ENCODE measurements at places on chromosomes 3 and 15. TPM values are rescaled to one million over a fixed set of nuclear protein-coding genes. Genes with fewer than 3 reads are reported as not detected.

Gene HDC
- not detected for total RNA-seq

Gene LEKR1
- total RNA-seq, result not detected

Gene GABRR3
- total RNA-seq, result not detected

Gene PCOLCE2
- 14.6 TPM for total RNA-seq

Gene DPPA4
- total RNA-seq, result 0.26 TPM

Gene NAALADL2
- 2.7 TPM for total RNA-seq

Gene ADCY5
- 1.4 TPM for total RNA-seq

Gene ZIC4
- not detected for total RNA-seq

Gene ZNF621
- 24.9 TPM for total RNA-seq

Gene PDZRN3
- total RNA-seq, result not detected

Gene SMC4
- 160 TPM for total RNA-seq

Gene DZIP1L
- total RNA-seq, result 11.1 TPM

Gene TIPARP
- 22.1 TPM for total RNA-seq

Gene DNAH12
- total RNA-seq, result 0.21 TPM

Gene KBTBD8
- total RNA-seq, result 0.98 TPM

Gene CCR1
- not detected for total RNA-seq

Gene SHF
- 3.0 TPM for total RNA-seq

Gene TMEM212
- total RNA-seq, result not detected

Gene LMAN1L
- not detected for total RNA-seq

Gene CCDC80
- 0.64 TPM for total RNA-seq

Gene GADL1
- not detected for total RNA-seq

Gene SERPINI2
- total RNA-seq, result not detected

Gene CX3CR1
- total RNA-seq, result not detected

Gene MITF
- 10.8 TPM for total RNA-seq

Gene SNRK
- total RNA-seq, result 11.0 TPM

Gene LYZL4
- not detected for total RNA-seq

Gene RLBP1
- total RNA-seq, result not detected

Gene BTLA
- not detected for total RNA-seq

Gene APBA2
- 0.31 TPM for total RNA-seq

Gene GRK7
- 0.10 TPM for total RNA-seq

Gene SLC28A2
- total RNA-seq, result 0.23 TPM

Gene CACNA1D
- total RNA-seq, result 23.0 TPM

Gene SLC24A5
- total RNA-seq, result not detected

Gene PLIN1
- total RNA-seq, result 0.44 TPM

Gene SPINK8
- not detected for total RNA-seq

Gene EIF4E3
- 0.39 TPM for total RNA-seq

Gene PDIA3
- 538 TPM for total RNA-seq

Gene ARPIN
- 6.3 TPM for total RNA-seq

Gene ECE2
- total RNA-seq, result not detected

Gene AMT
- total RNA-seq, result 1.1 TPM

Gene EPM2AIP1
- 7.3 TPM for total RNA-seq

Gene NMNAT3
- total RNA-seq, result 1.9 TPM

Gene GP5
- total RNA-seq, result 0.05 TPM

Gene SLCO2A1
- total RNA-seq, result 0.62 TPM

Gene RBPMS2
- total RNA-seq, result 33.7 TPM

Gene SYNM
- total RNA-seq, result 38.9 TPM

Gene REC114
- not detected for total RNA-seq

Gene ANKRD63
- 0.72 TPM for total RNA-seq

Gene P2RY14
- not detected for total RNA-seq

Gene NCK1
- total RNA-seq, result 43.5 TPM

Gene THRB
- 3.9 TPM for total RNA-seq
